ENCODE measurements at places on chromosomes 6 and 20.
A peak's percentile ranks its signal among the peaks of the same experiment; 100 is the strongest.

DNA sequence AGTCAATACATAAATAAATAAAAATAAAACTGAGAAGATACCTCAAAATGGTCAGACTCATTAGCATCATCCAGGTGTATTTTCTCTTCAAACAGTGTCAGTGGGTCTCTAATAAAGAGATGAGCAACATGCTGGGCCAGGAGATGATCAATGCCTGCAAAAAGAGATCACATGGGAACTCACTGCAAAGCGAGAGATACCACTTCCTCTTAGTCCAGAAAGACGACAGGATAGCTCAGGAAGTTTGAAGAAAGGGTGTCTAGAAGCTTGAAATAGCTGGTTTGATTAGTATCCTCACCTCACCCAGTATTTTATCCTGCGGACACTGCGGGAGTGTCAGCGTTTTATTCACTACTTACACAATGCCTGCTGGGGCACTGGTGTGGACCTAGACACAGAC is 38.0 kb downstream of the GCLC start:
- DNase-seq: no peak

DNA sequence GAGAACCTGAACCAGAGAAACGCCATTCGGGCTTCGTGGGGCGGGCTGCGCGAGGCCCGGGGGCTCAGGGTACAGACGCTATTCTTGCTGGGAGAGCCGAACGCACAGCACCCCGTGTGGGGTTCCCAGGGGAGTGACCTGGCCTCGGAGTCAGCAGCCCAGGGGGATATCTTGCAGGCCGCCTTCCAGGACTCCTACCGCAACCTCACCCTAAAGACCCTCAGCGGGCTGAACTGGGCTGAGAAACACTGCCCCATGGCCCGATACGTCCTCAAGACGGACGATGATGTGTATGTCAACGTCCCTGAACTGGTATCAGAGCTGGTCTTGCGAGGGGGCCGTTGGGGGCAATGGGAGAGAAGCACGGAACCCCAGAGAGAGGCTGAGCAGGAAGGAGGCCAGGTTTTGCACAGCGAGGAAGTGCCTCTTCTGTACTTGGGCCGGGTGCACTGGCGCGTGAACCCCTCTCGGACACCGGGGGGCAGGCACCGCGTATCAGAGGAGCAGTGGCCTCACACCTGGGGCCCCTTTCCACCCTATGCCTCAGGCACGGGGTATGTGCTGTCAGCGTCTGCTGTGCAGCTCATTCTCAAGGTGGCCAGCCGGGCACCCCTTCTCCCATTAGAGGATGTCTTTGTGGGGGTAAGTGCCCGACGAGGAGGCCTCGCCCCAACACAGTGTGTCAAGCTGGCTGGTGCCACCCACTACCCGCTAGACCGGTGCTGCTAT is 904 bp downstream of the B3GALT4 start:
- no peak for DNase-seq

- DNase-seq: no peak
Measured at GRCh38 chr6:24448828-24449525, 40.4 kb downstream of the GPLD1 start.

DNA sequence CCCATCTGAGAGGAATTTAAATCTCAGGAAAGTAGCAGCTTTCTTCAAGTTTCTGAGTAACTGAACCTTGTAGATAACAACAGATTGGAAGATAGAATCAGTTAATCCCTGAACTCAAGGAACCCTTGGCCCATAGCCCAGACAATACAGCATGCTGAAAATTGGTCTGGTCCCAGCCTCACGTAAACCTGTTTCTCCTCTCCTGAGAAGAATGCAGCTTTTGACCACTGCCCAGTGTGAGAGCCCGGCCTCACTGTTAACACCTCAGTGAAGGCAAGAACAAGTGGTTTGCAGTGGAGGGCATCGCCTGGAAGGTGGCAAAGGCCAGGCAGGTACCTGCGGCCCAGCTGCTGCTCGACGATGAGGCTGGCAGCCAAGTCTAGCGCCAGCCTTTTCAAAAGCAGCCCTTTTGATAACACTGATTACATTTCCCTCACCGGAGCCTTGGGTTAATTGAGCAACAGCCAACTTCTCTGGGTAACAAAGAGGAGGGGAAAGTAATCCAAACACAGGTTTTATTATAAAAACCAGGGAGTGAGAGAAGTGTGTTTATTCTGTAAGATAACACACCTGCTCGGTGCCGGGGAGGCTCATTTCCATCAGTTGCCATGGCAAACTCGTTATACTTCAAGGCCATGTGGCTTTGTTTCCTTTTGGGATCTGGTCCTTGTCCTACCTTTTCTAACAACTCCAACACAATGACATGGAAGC is 54.0 kb downstream of the TRAF3IP2 start:
- DNase-seq: peak; percentile 27

- DNase-seq: no peak
Measured at GRCh38 chr6:169955731-169956437, 204.5 kb downstream of the ERMARD start.

- peak; percentile 29 for DNase-seq
Measured at GRCh38 chr20:57795342-57795697, 85.5 kb upstream of the PMEPA1 start.

DNA sequence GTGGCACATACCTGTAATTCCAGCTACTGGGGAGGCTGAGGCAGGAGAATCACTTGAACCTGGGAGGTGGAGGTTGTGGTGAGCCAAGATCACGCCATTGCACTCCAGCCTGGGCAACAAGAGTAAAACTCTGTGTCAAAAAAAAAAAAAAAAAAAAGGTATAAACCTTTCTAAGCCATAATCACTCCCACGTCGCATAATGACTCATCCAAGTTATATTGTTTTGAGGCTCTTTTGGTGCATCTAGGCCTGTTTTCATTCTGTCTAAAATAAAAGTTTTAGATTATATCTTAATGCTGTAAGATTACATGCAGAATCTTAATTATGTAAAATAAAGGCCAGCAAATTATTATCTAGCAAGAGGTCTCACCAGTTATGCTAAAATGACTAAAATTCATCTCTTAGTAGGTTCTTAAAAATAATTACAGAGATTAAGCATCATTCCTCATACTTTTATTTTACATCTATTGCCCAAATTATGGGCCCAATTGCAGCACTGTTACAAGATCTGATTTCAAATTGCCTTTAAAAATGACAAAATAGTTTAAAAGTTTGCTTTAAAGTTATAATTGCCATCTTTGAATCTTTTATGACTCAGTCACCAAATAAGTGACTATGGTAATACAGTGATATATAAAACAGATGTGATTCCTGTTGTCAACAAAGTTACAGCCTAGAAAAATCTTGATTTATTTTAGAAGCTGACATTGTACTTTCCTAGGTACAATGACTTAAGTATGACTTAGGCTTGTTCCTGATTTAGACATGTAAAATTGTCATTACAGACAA is 10.4 kb upstream of the SUMO4 start:
- peak; percentile 41 for DNase-seq

DNA sequence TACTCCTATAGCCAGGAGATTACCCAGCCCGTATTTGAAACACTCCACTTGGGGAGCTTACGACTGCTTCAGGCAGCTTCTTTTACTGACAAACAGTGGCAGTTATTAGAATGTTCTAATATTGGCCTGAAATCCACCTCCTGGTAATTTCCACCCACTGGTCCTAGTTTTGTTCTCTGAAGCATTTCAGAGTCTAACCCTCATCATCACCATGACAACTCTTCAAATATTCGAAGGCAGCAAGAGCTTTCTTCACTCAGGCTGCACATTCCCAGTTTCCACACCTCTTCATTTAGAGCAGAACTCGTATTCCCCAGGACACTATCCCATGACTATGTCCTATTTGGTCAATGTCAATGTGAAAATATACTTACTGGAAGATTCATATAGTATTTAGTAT is 325.6 kb downstream of the UBE3D start:
- DNase-seq: no peak

DNA sequence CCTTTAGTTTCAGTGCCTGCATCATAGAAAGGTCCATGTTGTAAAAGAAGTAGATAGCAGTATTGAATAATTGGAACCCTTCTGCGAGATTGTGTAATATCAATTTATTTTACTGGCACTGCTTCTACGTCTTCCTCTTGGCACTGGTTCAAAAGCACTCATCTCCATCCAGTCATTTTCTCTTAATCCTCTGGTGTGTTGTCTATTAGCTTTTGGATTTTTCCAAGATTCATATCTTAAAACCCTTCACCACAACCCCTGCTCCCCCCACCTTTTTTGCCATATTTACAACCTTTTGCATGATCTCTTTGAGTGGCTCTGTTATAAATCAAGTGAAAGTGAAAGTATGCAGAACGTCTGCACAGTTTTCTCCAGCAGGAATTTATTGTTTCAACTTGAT is 76.6 kb upstream of the HSF2 start:
- DNase-seq: peak; percentile 32

- DNase-seq: no peak
Measured at GRCh38 chr6:76057469-76057868, 15.0 kb downstream of the IMPG1 start.

- DNase-seq: no peak
Measured at GRCh38 chr20:575230-575629, 31.6 kb upstream of the CSNK2A1 start.

- DNase-seq: no peak
Measured at GRCh38 chr6:9405825-9406224, 970.5 kb upstream of the SLC35B3 start.

- no peak for DNase-seq
Measured at GRCh38 chr6:133891149-133891926, 2.4 kb downstream of the TCF21 start.

GRCh38 chr6:5667737-5668136 is 339.0 kb downstream of the NRN1 start:
- no peak for DNase-seq

GRCh38 chr20:36527331-36528125 is 13.8 kb upstream of the MYL9 start:
- DNase-seq: no peak

DNA sequence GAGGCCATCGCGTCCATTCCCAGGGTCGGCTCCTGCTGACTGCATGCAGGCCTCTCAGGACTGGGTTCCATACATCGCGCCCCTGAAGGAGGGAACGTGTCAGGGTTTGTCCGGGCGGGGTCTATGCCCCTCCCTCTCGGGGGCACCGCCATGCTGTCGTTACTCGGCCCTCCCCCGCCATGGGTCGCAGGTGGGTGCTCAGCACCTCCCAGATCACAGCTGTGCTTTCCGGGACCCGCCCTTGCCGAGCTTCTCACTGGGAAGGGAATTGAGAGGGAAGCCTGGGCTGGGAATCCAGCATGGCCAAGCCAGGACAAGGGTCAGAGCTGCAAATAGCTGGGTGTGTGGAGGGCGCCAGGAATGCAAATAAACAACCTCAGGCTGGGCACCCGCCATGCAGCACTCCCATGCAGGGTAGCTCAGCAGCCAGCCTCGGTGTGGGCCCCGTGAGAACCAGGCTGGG is at the start of gene FRMD1:
Gene FRMD1, minus strand, starts transcription at position 270 of the 463 bp plus-strand sequence. Its CDS starts 118 bp downstream, at position 152.
- no peak for DNase-seq

GRCh38 chr20:47664068-47664437 is 121.2 kb downstream of the SULF2 start:
- no peak for DNase-seq

DNA sequence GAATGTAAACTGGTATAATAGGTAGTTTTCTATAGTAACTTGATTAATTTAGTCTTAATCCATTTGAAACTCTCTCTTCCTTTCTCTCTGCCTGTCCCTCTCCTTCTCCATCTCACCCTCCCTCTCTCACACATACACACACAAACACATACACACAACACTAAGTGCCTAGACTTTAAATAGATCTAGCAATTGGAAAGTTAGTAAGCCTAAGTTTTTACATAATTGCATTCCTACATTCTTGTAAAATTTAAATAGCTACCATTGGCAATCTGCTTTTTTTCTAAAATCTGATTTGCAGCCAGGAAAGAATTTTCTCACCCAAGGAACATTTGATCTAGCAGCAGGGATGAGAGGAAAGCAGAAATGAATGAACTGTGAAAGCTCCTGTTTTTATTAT is 15.7 kb downstream of the GFRA4 start:
- no peak for DNase-seq

- no peak for DNase-seq
Measured at GRCh38 chr6:141388666-141389065, 744.1 kb upstream of the GJE1 start.

DNA sequence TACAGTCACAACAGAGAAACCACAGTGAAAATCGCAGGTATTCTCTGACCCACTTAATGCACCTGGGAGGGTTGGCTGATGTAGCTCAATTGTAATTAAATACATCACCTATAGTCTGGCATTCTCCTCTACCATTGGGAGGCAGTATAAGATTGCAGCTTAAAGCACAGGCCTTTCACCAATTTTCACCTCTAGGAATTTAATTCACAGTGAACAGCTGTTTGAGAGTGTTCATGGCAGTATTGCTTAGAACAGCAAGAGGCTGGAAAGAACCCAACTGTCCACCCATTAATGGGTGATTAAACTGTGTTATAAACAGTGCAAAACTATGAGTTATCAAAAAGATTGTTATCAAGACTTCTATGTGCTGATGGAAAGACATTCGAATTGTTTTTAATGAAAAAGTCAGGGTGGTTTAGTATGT is 2.0 kb downstream of the EDEM2 start:
- peak; percentile 53 for DNase-seq

- no peak for DNase-seq
Measured at GRCh38 chr6:35876902-35877301, 44.0 kb downstream of the SRPK1 start.

DNA sequence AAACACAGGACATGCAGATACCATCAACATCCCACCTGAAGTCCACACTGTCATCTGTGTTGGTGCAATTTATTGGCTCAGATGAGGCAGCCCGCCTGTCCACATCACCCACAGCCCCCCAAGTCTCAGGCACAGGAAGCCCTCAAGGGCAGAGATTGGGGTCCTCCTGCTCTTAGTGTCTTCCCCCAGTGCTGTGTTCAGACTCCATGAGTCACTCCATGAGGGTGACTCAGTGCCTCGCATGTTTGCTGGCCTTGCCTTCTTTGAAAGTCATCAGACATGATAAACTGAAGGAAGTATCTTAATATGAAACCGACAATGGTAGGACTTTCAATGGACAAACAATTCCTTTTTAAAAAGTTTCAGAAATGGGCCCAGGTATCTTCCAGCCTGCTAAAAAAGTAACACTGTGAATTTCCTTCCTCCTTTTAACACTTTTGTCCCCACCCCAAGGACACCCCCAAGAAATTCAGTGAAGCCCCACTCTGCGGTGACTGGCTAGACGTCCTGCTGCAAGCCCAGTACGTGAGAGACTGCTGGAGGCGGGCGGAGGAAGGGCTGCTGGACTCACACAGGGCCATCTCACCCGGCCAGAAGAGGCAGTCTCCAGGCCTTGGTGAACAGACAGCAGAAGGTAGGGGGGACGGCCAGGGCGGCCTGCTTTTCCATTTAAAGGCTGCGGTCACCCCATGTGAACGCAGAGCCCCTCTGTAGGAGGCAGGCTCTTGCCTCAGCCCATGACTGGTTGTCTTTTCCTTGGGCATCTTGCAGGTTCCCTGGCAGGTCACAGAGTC is 43.0 kb upstream of the KCNK16 start:
- DNase-seq: peak; percentile 73

GRCh38 chr6:149129371-149130077 is 188.0 kb upstream of the TAB2 start:
- DNase-seq: peak; percentile 72

GRCh38 chr6:5990786-5991185 is 15.9 kb downstream of the NRN1 start:
- peak; percentile 88 for DNase-seq

- DNase-seq: no peak
Measured at GRCh38 chr6:127477658-127478057, 18.5 kb upstream of the KIAA0408 start.

GRCh38 chr6:47106721-47107197 is 64.6 kb upstream of the ADGRF1 start:
- no peak for DNase-seq

GRCh38 chr20:36273414-36274180 is 32.5 kb upstream of the DLGAP4 start:
- DNase-seq: peak; percentile 9
